Ovary (tissue), 10 donors: ENCODE measurements at places on chromosomes 6 and 20. TPM values are rescaled to one million over a fixed set of nuclear protein-coding genes. Genes with fewer than 3 reads are reported as not detected.

GRCh38 chr20:35690265-35690664, 8.9 kb downstream of the NFS1 start:
- DNase-seq, result no peak

GRCh38 chr6:157119502-157120027, 203.8 kb downstream of the TMEM242 start:
- no peak for DNase-seq

- DNase-seq, result no peak
Observed at GRCh38 chr20:45970646-45971424, 1.2 kb downstream of the ZNF335 start.

- DNase-seq, result no peak
Observed at GRCh38 chr6:107355659-107356058, 103.7 kb downstream of the PDSS2 start.

- DNase-seq, result peak; percentile 45
Observed at GRCh38 chr20:23340524-23340923, 10.1 kb upstream of the NXT1 start.

The ZC2HC1B gene
- not detected for polyA plus RNA-seq

The NHLRC1 gene
- 1.7 TPM for polyA plus RNA-seq
